Activated CD8-positive, alpha-beta memory T cell treated with anti-CD3 and anti-CD28 coated beads for 1 hour (primary cell): ENCODE measurements at places on chromosomes 4 and X.

GRCh38 chrX:124256216-124256615 is 76.2 kb upstream of the TEX13D start:
- no peak for DNase-seq

GRCh38 chrX:109890910-109891502 is 111.9 kb upstream of the TMEM164 start:
- peak; percentile 5 for DNase-seq

DNA sequence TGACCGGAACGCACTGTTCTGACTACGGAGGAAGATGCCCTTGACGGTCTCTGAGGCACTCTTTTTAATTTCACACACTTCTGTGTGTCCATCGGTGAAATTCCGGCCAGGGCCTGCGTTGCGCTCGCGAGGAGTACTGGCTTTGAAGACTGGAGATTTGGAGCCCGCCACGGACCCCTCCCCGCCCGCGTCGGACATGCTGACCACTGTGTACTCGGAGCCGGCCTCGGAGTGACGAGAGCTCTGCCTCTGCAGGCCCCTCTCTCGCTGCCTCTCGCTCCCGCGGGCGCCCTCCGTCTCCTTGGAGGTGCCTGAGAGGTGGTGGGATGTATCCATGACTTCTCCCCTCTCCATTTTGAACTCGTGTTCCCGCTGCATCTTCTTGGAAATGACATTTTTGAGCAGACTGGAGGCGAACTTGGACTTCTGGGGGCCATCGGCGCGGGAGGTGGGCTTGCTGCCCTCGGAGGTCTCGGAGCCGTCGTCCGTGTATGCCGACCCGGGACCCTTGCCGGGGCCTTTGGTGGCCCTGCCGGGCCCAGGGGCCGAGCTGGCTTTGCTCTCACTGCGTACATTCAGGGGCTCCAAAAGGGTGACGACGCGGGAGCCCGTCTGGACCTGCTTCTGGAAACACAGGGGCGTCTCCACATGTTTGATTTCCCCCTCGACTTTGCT is 5.7 kb downstream of the C4orf54 start:
- DNase-seq, result no peak

DNA sequence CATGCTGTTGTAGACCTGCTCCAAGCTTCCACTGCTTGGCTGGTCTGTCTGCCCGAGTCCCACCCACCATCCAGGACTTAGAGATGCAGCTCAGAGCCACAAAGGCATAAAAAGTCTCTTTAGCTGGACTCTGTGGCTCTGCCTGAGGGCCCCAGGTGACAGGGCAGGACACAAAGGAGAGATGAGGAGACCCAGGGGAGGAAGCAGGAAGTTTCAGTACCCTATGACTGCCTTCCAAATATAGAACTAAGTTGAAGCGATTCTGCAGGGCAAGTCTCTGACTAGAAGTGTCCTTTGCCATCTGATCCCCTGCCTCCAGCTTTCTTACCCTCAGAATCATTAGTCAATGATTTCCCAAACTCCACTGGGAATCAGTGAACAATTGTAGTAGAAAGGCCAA is 11.2 kb upstream of the CXCR3 start:
- DNase-seq, result no peak

GRCh38 chr4:56683455-56683854 is 2.4 kb upstream of the HOPX start:
- DNase-seq, result no peak

DNA sequence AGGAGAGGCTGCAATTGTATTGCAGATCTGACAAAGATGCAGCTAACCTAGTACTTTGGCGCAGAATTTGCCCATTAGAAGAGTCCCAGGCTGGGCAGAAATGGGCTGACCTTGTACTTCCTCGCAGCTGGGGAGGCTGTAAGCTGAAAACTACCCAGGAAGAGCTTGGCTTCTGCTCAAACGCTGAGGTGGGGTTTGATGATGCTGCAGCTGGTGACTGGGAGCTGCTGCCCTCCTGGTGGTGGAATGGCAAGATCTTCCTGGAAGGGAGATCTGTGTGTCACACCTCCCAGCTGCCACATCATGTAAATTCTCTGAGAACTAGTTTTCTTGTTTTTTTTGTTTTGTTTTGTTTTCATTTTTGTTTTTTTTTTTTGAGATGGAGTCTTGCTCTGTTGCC is 17.4 kb downstream of the CCNG2 start:
- no peak for DNase-seq

DNA sequence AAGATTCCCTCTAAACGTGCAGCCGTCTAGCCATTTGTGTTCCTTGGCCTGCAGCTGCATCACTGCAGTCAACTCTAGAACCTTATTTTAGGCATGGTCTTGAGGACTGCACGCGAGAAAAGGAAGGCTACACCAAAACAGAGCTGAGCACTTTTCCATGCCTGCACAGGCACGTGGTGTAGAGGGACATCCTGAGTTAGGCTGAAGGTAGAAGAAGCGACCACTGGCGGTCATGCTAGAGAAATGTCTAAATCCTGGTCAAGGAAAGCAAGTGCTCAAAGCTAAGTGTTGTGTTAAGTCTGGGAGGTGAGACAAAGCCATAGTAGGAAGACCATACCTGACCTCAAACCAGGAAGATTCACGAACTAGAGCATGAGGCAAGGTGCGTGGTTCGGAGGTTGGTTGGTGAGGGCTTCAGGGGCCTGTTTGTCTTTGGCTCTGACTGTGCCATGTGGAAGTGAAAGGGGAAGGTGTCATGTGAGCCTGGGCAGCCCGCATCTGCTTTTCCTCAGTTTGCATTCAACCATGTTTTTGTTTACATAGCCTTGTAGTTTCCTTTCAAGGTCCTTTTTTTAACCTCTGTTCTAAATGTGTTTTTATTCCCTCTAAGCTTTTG is 203.8 kb downstream of the AASDH start:
- no peak for DNase-seq

DNA sequence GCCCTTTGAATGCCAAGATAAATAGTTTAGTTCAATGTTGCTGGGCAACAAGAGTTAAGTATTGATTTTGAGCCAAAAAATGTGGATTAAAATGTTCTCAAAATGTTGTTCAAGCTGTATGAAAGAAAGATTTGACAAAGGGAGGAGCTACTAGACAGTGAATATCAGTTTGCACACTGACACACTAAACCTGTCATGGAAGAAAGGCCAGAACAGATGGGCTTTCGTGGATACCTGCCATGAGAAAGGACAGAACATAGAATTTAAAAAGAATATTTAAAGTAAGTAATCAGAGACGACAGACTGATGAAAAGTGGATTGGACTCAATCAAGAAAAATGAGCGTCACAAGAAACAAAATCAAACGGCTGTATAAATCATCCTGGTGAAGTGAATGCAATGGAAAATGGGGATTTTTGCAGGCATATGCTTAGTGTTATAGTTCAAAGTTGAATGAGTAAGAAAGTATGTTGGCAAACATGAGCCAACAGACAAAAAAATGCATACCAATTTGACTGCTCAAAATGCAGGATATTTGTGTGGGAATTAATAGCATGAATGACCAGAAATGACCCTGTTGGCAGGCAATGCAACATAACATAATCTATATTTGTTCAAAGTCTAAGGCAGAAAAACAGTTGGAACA is 7.4 kb downstream of the PCDH18 start:
- DNase-seq, result no peak

DNA sequence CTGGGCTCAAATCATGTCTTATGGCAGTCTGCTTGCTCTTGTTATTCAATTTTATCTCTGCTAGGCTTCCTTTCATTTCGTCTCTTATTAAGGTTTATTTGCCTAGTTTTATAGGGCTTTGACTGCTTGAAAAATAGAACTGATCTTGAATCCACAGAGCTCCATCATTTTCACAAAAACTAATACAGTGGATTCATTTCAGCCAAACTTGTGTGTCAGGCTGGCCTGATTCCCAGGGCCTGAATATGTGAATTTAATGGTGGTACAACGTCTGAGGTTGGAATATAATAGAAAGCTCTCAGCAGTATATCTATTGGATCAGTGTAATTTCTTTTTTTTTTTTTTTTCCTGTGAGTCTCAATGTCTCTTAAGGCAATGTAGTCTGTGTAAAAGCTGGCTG is 123.3 kb downstream of the POU4F2 start:
- no peak for DNase-seq

- DNase-seq, result no peak
Measured at GRCh38 chr4:101528526-101528925, 181.2 kb upstream of the PPP3CA start.

- no peak for DNase-seq
Measured at GRCh38 chrX:11992271-11992670, 146.0 kb upstream of the FRMPD4 start.

DNA sequence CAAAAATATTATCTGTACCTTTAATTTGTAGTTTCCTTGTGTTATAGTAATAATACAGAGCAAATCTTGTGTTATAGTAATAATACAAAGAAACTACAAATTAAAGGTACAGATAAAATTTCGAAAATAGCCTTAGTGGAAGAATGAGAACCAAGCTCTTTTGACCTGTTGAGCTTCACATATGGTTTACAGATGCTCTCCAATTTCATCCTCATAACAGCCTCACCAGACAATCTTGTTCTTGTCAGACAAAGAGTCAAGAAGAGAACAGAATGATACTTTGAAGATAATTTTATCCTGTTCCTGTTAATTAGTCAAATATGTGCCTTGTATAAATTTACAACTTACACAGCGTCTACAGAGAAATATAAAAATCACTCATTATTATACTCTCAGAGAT is 12.8 kb downstream of the ATXN3L start:
- no peak for DNase-seq

GRCh38 chr4:165851256-165851655 is 21.8 kb upstream of the TLL1 start:
- DNase-seq, result no peak

DNA sequence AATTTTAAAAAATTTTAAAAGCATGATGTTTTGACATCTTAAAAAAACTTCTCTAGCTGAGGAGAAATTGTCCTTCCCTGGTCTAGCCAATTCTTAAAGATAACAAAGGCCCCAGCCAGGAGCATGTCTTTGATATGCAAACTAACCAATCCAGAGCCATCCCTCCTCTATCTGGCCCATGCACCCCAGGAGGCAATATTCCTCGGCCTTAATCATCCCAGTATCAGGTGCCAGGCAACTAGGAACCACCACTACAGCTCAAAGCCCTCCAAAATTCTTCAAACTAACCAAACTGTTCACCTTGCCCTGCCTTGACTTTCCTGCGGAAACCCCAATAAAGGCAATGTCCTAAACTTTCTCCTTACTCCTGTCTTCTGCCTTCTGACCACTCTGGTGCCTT is 97.8 kb upstream of the USP9X start:
- DNase-seq, result no peak

DNA sequence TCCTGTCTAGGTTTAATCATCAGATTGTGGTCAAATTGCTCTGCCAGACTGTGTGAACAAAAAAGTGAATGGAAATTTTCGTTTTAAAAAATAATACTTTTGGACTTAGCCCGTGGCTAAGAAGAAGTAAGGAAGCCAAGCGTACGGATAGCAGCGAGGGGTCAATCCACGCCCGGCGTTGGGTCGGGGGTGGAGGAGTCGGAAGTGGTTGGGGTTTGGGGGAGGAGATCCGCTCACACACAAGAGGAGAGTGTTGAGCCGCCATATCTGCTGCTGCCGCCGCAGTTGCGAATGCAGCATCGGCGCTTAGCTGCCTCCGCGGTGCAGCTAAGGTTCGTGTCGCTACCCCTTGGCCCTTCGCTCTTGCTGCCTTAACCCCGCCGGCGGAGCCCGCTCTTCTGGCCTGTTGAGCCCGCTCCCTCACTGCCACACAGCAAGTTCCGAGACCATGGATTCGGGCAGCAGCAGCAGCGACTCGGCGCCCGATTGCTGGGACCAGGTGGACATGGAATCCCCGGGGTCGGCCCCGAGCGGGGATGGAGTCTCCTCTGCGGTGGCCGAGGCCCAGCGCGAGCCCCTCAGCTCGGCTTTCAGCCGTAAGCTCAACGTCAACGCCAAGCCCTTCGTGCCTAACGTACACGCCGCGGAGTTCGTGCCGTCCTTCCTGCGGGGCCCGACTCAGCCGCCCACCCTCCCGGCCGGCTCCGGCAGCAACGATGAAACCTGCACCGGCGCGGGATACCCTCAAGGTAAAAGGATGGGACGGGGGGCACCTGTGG is at the start of gene GSPT2:
Gene GSPT2 (plus strand): TSS at position 264 of the 779 bp plus-strand sequence. CDS start 185 bp downstream, at position 449.
- DNase-seq, result peak; percentile 25

- DNase-seq, result no peak
Measured at GRCh38 chr4:62415256-62415655, 1215.1 kb downstream of the ADGRL3 start.

GRCh38 chr4:107996949-107997788 is 7.5 kb downstream of the HADH start:
- no peak for DNase-seq
